Renal cortex interstitium (tissue), 15 donors: ENCODE measurements at places on chromosomes 7 and 10. TPM values are rescaled to one million over a fixed set of nuclear protein-coding genes. Genes with fewer than 3 reads are reported as not detected.
A peak's percentile ranks its signal among the peaks of the same experiment; 100 is the strongest.

Gene GPR15LG
- 0.40 TPM for polyA plus RNA-seq

- no peak for DNase-seq
Measured at GRCh38 chr10:126114884-126115555, 218.7 kb downstream of the FANK1 start.

DNA sequence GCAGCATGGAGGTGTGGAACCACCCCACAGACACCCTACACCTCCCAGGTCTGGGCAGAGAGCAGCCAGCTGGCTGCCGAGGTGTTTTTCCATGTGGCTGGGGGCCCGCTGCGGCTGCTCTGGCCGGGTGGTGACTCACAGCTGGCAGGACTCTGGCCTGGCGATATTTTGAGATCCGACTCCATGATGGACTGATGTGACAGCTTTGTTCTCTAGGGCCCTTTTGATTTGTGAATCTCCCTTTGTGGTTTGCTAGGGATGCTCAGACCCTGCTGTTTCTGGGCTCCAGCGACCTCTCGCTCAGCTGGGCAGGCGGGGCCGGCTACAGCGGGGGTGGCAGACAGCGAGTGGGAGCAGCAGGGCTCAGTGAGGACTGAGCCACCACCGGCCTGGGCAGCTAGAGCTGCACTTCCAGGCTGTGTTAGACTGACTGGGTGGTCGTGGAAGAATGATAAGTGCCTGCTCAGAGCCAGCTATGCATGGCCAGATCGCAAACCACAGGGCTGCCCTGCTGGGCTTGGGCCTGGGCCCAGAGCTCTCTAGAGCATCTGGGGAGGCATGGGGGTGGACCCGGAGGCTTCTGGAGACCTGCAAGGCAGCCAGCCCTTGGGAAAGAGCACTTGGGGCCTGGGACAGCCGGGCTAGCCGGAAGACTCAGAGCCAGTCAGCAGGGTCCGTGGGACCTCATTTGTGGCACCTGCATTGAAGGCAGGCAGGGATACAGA, 46.2 kb upstream of the GDF10 start:
- DNase-seq: no peak

GRCh38 chr7:137954614-137955013, 47.3 kb downstream of the CREB3L2 start:
- no peak for DNase-seq

GRCh38 chr10:70132098-70133029, at the start of gene AIFM2:
AIFM2 (minus strand) TSS chr10:70132825; CDS start chr10:70124084, 8,741 bp downstream.
- DNase-seq: peak; percentile 39

Gene CNNM2
- 9.8 TPM for polyA plus RNA-seq

DNA sequence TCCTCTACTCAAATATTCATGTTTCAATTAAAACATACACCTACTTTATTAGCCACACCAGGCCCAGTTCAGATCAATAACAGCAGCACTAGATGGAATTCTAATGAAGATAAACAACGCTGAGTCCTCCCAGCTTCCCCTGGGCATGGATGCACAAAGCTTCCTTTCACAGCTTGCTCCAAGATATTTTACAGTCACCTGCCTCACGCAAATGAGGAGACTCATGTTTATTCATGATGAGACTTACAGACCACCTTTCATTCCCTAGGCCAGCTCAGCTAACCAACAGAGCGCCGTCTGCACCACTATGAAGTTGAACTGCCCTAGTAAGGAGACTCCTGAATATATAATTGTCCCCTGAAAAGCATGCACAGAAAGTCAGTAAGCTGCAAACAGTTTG, 283.0 kb upstream of the AOAH start:
- no peak for DNase-seq

DNA sequence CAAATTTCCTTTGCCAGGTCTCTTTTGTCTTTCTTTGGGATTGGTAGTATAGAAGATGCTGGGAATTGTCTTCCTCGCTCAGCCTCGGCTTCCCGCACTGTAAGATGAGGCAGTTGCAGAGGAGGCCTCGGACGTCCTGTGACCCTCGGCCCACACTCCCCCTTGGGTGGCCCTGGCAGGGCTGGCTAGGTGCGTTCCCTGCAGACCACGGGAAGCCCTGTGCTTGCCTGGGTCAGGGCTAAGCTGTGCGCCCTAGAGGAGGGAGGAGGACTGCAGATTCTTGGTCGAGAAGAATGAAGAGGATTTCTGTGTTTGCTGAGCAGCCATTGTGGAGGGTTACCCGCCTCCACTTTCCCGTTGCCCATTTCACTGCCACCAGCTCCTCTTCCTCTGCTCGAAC, 42.8 kb downstream of the WIPI2 start:
- no peak for DNase-seq

DNA sequence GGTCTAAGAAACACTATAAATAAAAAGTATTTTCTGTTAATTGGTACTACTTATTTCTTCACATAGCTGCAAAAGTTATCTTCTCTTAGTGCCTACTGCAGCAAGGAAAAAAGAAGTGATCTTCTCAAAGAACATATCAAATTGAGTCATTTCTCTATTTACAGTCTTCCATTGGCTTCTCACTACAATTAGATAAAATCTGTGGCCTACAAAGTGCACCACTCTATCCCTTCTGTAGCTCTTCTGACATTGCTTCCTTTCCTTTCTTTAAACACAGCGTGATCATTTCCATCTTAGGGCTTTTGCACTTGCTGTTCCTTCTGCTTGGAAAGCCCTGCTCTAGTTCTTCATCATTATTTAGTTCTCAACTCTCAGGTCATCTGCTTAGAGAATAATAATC, 44.7 kb downstream of the MXI1 start:
- DNase-seq: no peak

Gene SH2D4B
- polyA plus RNA-seq: 0.26 TPM

DNA sequence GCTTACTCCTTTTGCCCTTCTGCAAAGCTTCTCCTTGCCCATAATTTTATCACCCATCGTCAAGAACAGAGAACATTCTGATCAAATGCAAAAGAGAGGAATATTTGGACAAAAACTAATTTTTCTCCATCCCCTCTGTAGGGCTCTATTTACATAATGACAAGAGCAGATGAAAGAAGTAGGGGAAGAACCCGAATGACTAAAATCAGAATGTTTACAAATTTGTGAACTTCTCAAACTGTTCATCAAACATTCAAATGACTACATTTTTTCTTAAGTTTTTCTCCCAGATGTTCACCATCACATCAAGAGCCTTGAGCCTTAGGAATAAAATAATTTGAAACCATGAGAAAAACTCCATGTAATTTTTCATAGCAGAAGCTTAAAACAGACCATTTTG, 119.4 kb downstream of the DGKI start:
- no peak for DNase-seq

Gene ADAM12
- polyA plus RNA-seq: 26.0 TPM

- no peak for DNase-seq
Measured at GRCh38 chr10:131891196-131891928, 9.4 kb upstream of the PPP2R2D start.

Gene CDHR3
- 8.0 TPM for polyA plus RNA-seq

GRCh38 chr7:152144557-152145245, 119.2 kb downstream of the GALNT11 start:
- no peak for DNase-seq

- no peak for DNase-seq
Measured at GRCh38 chr10:88150339-88150738, 286.9 kb downstream of the PTEN start.

DNA sequence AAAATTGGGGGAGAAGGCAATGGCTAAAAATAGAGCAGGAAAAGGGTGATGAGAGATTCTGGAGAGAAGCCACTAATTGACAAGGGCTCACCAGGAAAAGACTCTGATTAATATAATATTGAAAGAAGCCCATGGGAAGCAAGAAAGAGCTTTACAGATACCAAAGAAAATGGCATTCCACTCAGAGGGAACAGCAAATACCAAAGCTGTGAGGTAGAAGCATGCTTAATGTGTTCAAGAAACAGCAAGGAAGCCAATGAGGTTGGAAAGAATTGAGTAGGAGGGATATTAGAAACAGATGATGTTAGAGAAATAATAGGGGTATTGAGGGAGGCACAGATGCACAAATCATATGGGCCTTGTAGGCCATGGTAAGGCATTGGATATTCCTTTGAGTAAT, 130.1 kb downstream of the MYO3A start:
- no peak for DNase-seq

- no peak for DNase-seq
Measured at GRCh38 chr7:87530126-87530525, 54.6 kb upstream of the ABCB4 start.

- DNase-seq: no peak
Measured at GRCh38 chr7:1604383-1604782, 34.6 kb upstream of the PSMG3 start.

Gene PTF1A
- not detected for polyA plus RNA-seq

Gene GPNMB
- 21.4 TPM for polyA plus RNA-seq

- no peak for DNase-seq
Measured at GRCh38 chr10:54900584-54900983, 99.6 kb upstream of the PCDH15 start.

Gene INMT
- 2.0 TPM for polyA plus RNA-seq

DNA sequence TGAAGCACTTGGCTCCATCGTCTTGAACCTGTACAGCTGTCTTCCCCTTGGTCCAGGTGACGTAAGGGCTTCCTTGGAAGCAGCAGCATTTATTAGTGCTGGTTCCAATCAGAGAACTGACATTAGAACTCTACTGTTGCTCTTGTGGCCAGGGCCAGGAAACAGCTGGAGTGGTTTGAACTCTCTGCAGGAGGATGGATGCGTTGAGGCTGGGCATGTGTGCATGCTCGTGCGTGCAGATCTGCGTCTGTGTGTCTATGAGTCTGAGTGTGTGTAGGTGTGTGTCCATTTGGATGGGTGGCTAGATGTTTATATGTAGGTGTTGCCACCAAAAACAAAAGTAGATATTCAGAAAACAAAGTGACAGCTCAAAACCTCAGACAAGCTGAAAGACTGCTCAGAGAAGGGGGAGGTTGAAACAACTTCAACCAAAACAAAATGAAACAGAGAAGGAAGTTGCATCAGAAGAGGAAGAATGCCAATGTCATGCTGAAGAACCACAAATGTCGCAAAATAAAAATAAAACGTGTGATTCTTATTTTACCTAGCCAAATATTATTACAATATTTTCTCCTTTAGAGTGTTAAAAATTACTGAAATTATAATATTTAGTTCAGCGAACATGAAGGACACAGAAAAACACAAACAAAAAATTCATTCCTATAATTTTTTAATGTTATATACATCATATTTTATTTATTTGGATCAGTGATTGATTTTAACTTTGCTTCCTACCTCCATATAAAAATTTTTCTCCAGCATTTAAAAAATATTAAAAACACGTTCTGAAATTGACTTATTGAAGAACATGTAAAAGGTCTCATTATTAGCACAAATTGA, 96.1 kb upstream of the MKLN1 start:
- no peak for DNase-seq

- no peak for DNase-seq
Measured at GRCh38 chr7:92904244-92905131, 68.1 kb upstream of the CDK6 start.

Gene CNTNAP2
- 29.3 TPM for polyA plus RNA-seq

GRCh38 chr10:6409971-6410643, 170.0 kb downstream of the PRKCQ start:
- DNase-seq: no peak
